ENCODE measurements at places on chromosomes 6 and 20.

DNA sequence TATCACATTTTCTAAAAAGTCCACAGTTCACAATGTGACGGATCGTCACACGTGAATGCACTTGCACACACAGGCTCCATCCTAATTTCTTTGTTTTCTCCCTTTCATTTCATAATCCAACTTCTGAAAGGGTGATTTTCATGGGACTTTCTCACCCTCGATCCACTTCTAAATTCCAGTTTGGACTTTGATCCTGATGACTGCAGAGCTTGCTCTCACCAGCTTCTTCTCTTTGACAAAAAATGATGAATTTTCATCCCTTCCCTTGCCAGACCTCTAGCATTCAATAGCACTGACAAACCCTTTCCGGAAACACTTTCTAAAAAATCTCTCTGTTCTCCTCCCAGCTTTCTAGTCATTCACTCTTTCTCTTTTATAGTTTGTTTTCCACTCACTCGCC, 341.2 kb downstream of the SYNE1 start:
- no peak overlapping the region for H3K27ac ChIP-seq
- DNase-seq, result no peak
- H3K36me3 ChIP-seq, result peaks cover 32% of the 10 kb centered on the region

DNA sequence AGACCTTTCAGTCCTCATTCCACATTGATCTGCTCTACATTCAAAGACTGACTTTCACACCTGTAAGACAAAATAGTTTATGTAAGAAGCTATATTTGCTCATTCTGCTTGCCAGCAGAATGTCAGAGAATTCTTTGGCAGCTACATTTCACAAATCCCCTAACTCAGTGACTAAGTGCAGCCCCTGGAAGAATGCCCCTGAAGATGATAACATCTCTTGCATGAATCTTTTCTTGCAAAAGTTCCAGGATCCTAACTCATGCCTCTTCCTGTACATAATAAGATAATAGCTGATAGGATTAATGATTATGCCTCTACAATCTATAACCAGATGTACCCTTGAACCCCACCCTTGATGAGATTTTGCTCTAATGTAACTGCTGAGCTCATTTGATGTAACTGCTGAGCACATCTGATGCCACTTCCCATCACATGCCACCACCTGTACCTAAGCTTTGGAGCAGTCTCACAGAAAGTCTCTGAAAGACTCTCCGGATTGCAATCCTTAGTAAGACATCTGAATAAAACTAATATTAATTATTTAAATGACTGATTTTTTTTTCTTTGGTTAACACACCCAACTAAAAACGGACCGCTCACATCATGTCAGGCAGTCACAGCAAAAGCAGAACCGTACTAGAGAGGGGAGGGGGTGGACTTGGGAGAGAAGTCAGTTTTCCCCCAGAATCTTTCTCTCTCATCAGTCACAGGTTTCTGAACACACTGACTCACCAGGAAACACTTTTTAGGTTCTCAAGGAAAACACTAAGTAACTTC, 684 bp upstream of the DNAH8 start:
- no peak overlapping the region for H3K4me3 ChIP-seq
- peak overlapping the region; percentile 92 for H3K27ac ChIP-seq
- peaks cover 25% of the 10 kb centered on the region for H3K4me1 ChIP-seq
- peaks cover 35% of the 10 kb centered on the region for H3K27me3 ChIP-seq
- H3K36me3 ChIP-seq, result peaks cover 3% of the 10 kb centered on the region
- DNase-seq, result no peak

DNA sequence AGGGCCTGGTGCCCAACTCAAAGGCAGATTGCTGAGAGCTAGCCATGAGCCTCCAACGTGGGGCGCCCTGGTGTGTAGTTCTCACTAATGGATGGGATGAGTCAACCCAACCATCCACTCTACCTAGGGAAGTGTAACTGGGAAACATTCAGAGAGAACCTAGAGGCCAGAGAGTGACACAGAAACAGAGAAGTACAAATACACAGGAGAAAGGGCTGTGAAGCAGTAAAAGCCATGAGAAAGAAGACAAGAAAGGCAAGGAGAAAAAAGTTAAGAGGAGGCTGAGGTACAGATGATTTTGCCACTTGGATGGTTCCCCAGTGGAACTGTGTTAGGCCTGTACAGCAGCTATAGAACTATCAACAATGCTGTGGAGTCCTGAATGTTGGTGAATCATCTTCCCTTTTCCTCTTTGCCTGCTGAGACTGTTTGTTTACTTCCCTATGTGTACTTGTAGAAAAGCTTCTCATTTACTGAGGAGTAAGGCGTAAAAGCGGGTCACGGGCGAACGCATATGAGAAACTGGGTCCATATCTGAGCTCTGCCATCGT, 39.0 kb downstream of the MAN1A1 start:
- peaks cover 7% of the 10 kb centered on the region for H3K36me3 ChIP-seq
- H3K4me1 ChIP-seq, result peaks cover 62% of the 10 kb centered on the region
- DNase-seq, result no peak
- H3K4me3 ChIP-seq, result no peak overlapping the region
- no peaks in the 10 kb centered on the region for H3K27me3 ChIP-seq

- no peaks in the 10 kb centered on the region for H3K27me3 ChIP-seq
- DNase-seq, result no peak
- H3K4me3 ChIP-seq, result no peak overlapping the region
- H3K4me1 ChIP-seq, result no peaks in the 10 kb centered on the region
- no peaks in the 10 kb centered on the region for H3K36me3 ChIP-seq
Observed at GRCh38 chr6:103042336-103042735, 1648.8 kb downstream of the GRIK2 start.

DNA sequence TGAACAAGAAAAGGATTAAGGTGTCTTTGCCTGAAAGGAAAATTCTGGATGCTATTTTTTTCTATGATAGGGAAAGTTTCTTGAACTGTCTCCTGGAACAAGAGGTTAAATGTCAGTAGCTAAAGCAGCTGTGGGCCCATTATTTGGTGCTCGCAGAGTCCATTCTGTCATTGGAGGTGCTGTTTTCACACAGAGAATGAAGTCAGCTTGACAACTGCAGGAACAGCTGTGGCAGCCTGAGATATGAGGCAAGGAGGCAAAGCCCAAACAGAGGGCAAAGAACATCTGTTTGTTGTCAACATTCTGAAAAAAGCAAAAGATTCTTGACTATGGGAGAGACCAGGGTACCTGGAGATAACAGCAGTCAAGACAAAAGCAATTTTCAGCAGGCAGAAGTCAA, 548.2 kb downstream of the KIF16B start:
- no peaks in the 10 kb centered on the region for H3K27me3 ChIP-seq
- no peaks in the 10 kb centered on the region for H3K36me3 ChIP-seq
- no peaks in the 10 kb centered on the region for H3K4me1 ChIP-seq
- no peak overlapping the region for H3K27ac ChIP-seq
- no peak for DNase-seq

DNA sequence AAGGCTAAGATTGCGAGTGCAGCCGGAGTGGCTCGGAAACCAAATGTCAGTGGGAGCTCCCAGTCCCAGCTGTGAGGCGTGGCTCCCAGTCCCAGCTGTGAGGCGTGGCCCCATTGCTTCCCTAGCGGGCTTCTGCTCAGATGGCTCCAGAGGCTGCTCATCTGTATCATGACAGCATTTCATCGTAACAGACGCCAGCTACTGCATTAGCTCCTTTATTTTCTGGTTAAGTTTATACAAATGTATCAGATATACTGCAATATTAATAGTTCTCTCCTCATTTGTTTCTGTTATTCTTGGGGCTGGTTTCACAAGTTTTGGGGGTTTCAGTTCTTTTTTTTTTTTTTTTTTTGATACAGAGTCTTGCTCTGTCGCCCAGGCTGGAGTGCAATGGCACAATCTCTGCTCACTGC, 34.7 kb upstream of the TBXT start:
- no peaks in the 10 kb centered on the region for H3K36me3 ChIP-seq
- peaks cover 4% of the 10 kb centered on the region for H3K4me1 ChIP-seq
- H3K4me3 ChIP-seq, result no peak overlapping the region
- H3K27ac ChIP-seq, result no peak overlapping the region
- no peak for DNase-seq
- peaks cover 41% of the 10 kb centered on the region for H3K27me3 ChIP-seq

DNA sequence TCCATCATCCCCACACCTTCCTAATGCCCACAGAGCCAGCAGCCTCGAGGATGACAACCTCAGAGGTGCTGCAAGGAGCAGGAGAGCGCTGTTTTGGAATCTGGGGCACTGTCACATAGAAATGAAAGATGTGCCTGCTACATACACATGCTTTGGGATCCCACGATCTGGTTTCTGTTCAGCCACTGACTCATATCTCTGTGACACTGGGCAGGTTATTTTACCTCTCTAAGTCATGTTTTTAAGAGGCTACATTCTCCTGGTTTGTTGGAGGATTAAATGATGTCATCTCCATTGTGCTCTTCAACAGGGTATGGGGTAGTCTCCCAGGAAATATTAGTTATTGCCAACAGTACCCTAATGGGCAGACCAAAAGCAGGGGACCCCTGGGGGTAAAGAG, 32.6 kb upstream of the TAB2 start:
- H3K27ac ChIP-seq, result no peak overlapping the region
- peaks cover 2% of the 10 kb centered on the region for H3K36me3 ChIP-seq
- H3K4me1 ChIP-seq, result peaks cover 29% of the 10 kb centered on the region

GRCh38 chr6:126955621-126956020, 162.8 kb upstream of the RSPO3 start:
- no peaks in the 10 kb centered on the region for H3K36me3 ChIP-seq
- no peak overlapping the region for H3K4me3 ChIP-seq
- no peaks in the 10 kb centered on the region for H3K27me3 ChIP-seq
- H3K4me1 ChIP-seq, result no peaks in the 10 kb centered on the region

GRCh38 chr6:111871207-111871606, 2.0 kb downstream of the FYN start:
- DNase-seq, result peak; percentile 58
- H3K27ac ChIP-seq, result peak overlapping the region; percentile 94
- peaks cover 4% of the 10 kb centered on the region for H3K27me3 ChIP-seq

- H3K4me1 ChIP-seq, result peaks cover 2% of the 10 kb centered on the region
- no peak overlapping the region for H3K27ac ChIP-seq
- H3K4me3 ChIP-seq, result no peak overlapping the region
- H3K27me3 ChIP-seq, result peaks cover 40% of the 10 kb centered on the region
Observed at GRCh38 chr20:4767084-4767483, 45.4 kb downstream of the PRND start.

DNA sequence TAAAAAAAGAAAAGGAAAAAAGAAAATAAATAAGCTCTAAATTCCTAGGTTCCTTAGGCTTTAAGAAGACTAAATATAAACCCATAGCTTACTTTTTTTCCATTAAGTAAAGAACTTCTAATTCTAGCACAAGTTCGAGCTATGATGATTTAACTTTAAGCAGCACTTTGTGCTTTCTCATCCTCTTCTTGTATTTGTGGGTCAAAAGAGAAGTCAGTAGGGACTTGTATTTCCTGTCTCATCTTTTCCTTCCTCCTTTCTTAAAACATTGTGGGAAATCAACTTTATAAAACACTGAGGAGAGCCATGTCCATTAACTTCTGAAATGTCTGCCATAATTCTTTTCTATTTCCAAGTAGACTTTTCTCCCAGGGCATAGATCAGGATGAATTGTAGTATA, 637.7 kb upstream of the CITED2 start:
- H3K4me3 ChIP-seq, result no peak overlapping the region
- no peaks in the 10 kb centered on the region for H3K27me3 ChIP-seq
- H3K4me1 ChIP-seq, result no peaks in the 10 kb centered on the region
- H3K36me3 ChIP-seq, result no peaks in the 10 kb centered on the region

GRCh38 chr6:22194188-22194921, 102.5 kb downstream of the PRL start:
- H3K4me3 ChIP-seq, result no peak overlapping the region
- no peaks in the 10 kb centered on the region for H3K27me3 ChIP-seq
- DNase-seq, result no peak
- H3K4me1 ChIP-seq, result no peaks in the 10 kb centered on the region
- H3K27ac ChIP-seq, result no peak overlapping the region

All from activated naive CD4-positive, alpha-beta T cell treated with anti-CD3 and anti-CD28 coated beads, Interleukin-2, amount 10 ng/mL, durations not matched to agents 7 days and 5 days (primary cell).